ENCODE measurements at places on chromosomes 7 and 10.
A peak's percentile ranks its signal among the peaks of the same experiment; 100 is the strongest.

- DNase-seq = peak; percentile 82
Observed at GRCh38 chr7:152464312-152465118, 28.7 kb upstream of the KMT2C start.

DNA sequence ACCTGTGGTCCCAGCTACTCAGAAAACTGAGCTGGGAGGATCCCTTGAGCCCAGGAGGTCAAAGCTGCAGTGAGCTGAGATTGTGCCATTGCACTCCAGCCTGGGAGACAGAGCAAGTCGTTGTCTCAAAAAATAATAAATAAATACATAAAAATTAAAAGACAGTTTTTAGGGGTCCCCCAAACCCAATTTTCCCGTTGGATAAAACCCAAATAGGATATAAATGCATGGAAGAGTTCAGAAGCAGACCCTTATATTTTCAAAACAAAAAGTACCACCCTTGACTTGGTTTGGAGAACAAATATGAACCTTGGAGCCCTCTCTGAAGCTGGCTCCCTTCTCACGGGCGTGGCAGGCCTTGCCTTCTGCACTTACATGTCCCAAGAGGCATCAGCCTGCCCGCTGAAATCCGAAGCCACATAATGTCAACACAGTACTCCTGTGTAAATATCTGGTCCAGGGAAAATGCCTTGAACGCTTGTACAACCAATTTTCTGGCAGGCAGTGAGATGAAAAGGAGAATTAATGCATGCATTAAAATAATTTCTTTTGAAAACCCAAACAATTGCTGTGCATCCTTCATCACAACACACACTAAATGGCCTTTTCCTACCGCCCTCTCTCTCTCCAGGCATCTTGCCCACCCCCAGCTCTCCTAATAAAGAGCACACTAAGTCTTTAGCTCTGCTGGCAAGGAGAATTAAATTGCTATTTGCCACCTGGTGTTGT is 46.4 kb upstream of the PARD3 start:
- peak; percentile 10 for DNase-seq

DNA sequence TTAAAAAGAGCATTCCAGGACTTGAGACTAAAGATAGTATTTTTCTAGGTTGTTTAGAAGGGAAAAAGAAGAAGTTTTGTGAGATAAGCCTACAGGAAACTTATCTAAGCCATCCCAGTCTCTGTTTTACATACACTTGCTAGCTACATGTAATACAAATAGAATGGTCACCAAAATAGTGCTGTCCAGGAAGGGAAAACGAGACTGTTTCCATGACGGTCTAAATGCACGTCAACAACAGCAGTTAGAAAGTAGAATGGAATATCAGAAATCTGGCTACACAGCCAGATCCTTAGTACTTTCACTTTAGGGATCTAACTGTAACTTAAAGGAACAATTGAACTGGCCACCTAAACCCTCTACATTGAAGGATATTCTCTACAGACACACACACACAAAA is 117.6 kb downstream of the TSPAN12 start:
- DNase-seq = peak; percentile 49

DNA sequence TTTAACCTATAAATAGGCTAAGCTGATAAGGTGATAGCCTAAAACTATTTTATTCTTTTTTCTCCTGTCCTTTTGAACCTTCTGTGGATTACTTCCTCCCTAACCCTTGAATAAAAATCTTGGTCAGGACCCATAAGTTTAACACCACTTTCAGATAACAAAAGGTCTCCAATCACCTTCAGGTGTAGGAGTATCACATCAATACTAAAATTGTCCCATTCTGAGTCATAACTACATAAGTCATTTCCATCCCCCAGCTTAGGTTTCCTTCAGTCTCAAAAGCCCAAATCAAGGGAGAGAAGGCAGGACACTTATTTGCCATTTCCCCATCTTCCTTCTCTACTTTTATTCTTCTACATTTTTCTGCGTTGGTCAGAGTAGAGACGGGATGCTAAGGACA is 56.9 kb upstream of the WNT16 start:
- no peak for DNase-seq

- no peak for DNase-seq
Observed at GRCh38 chr10:110175406-110175805, 32.0 kb upstream of the MXI1 start.

GRCh38 chr7:1742555-1743303 is 72.7 kb downstream of the ELFN1 start:
- DNase-seq = peak; percentile 13

DNA sequence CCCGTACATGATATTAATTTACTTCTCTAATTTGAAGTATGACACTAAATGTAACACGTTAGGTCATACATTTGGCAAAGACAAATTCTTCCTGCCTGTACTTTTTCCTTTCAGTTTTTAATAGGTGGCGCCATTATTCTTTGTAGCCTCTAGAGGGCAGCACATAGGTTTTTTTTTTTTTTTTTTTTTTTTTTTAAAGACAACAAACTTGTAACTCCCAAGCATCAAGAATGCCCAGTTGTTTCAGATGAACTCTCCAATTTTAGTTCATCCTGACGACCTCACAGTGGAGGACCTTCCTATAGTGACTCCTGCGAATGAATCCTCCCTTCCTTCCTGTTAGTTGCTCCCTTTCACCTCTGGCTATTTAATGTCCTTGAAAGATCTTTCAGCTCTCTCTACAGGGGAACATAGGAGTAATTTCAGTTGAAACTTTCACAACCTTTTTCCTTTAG is 139.3 kb upstream of the HDAC9 start:
- peak; percentile 39 for DNase-seq

- DNase-seq = no peak
Observed at GRCh38 chr7:18700147-18700546, 204.6 kb downstream of the HDAC9 start.

- DNase-seq = peak; percentile 42
Observed at GRCh38 chr7:84975586-84976185, 211.2 kb downstream of the SEMA3D start.

GRCh38 chr10:103517234-103518085 is 24.0 kb downstream of the NEURL1 start:
- DNase-seq = no peak

- no peak for DNase-seq
Observed at GRCh38 chr10:99799613-99800012, 17.2 kb downstream of the ABCC2 start.

GRCh38 chr7:103805346-103805745 is 184.1 kb downstream of the RELN start:
- no peak for DNase-seq

DNA sequence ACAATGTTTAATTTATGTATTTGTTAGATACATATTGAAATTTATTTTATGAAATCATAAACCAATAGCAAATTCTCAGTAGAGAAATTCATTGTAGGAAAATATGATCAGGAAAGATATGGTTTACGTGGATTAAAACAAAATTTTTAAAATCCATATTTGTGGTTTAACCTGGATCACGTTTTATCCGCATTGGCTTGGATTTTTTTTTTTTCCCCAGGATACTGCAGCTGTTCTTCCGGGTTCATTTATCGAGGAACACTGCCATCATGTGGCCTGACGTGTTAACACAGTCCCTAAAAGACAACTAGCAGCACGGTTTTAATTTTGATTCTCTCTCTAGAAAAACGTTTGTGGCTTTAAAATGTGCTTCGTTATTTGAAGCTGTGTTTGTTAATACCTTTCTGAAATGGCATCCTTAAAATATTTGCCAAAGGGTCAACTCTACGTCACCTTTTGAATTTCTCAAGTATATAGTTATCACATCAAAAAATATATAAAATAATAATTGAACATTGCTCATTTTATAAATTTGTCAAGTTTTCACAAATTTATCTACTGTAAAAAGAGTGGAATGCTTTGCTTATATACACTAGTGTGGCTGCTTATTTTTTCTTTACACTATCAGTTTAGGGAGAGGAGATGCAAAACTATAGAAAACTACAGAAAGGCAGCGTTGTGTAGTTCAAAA is 8.7 kb upstream of the ASB4 start:
- DNase-seq = peak; percentile 83

GRCh38 chr7:123244768-123245167 is 45.0 kb upstream of the SLC13A1 start:
- DNase-seq = no peak

DNA sequence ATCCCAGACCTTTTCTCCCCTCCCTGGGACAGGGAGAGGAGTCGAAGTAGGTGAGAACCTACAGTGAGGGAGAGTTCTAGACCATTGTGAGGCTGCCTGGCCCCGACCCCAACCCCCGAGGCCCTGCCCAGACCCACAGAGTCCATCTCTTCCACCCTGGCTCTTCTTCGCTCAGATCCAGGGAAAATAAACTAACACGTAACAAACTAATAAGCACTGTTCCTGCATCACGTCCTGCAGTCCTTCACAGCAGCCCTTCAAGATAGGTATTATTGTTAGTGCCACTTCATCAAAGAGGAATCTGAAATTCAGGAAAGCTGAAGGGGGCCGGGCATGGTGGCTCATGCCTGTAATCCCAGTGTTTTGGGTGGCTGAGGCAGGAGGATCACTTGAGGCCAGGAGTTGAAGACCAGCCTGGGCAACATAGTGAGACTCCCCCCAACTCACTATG is at the start of gene SPACDR:
TSS of gene SPACDR (minus strand) at position 51 of the 451 bp plus-strand sequence. CDS start 235 bp downstream, outside the sequence.
- peak; percentile 50 for DNase-seq

GRCh38 chr10:27526242-27526641 is 22.1 kb downstream of the RAB18 start:
- DNase-seq = no peak

Measured in fibroblast of lung (primary cell).